ENCODE measurements at places on chromosomes 1 and 21. TPM values are rescaled to one million over a fixed set of nuclear protein-coding genes. Genes with fewer than 3 reads are reported as not detected.
A peak's percentile ranks its signal among the peaks of the same experiment; 100 is the strongest.

GRCh38 chr21:34707876-34708325, 39.1 kb downstream of the CLIC6 start:
- DNase-seq = no peak

DNA sequence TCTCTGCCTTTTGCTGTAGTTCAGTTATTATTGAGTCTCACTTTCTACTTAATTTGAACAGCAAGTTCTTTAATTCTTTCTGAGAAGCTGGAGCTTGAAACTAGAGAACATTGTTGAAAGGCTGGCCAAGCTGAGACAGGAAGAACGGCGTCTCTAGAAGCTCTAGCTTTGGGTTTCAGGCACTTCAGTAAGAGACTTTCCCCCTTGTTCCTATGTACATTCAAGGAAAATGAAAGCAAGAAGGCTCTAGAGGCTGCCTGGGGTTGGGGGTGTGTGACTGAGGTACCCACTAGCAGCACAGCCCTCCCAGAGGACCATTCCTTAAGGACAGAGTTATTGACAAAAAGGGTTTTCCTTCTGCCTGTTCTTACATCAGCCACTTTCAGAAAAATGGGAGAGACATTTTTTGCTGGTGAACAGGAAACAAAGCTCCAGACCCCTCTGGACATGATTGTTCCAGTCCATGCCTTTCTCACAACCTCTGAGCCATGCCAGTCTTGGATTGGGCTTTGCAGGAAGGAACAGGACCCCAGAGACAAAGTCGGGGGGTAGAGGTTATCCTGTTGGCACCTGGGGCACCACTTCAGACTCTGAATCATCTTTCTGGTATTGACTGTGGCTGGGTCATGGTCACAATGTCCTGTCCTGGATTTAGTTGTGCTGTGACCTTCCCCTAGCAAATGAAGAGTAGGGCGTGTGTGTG, 63.1 kb downstream of the LAMC2 start:
- no peak for DNase-seq

Gene CA6
- not detected for polyA plus RNA-seq

DNA sequence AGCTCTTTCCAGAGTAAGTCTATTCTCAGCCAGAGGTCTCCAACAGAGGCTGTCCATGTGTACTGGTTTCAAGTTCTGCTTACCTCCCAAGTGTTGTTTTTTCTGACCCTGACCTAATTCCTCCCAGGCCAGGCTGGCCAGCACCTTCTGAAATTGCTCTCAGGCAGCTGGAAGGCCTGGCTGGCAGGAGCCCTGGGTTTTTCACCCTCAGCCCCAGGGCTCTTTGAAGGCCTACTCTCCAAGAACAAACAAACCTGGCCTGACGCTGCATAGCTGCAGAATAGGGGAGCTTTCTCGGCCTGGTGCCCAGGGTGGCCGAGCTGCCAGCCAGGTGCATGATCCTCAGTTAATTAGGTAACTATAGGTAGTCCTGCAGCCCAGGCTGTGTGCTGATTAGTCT, 147.5 kb downstream of the CACNA1E start:
- DNase-seq = no peak

GRCh38 chr1:153592748-153593147, 20.2 kb downstream of the S100A16 start:
- no peak for DNase-seq

Gene FAM151A
- 0.35 TPM for polyA plus RNA-seq

DNA sequence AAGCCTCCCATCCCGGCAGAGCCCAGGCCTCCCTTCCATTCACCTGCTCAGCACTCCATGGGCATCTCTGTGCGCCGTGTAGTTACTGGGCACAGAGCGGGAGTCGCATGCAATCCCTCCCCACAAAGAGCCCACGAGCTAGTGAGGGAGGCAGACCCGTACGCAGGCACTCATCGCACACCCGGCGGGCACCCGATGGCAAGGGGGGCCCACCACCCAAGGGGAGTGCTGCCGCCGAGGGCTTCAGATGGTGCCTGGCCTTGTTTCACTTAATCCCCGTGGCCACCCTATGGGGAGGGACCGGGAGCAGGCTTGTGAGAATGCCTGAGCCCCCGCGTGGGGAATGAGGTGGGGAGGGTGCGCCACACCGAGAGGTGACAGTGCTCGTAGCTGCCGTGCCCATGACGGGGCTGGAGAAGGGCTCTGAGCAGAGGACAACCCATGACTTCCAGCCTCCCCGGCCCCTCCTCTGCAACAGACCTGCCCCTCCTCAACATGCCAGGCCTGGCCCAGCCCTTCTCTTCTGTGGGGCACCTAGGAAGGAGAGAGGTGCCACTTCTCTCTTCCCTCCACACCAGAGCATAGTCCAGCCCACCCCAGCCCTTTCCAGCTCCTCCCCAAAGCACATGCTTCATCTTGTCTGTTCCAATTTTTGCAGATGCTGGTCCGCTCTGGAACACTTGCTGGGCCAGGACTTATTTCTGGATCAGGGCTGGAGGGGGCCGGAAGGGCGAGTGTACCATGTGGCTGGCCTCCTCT, 30.2 kb upstream of the SELENON start:
- no peak for DNase-seq

- DNase-seq = no peak
Measured at GRCh38 chr1:12643785-12644184, at the start of gene AADACL4. TSS of gene AADACL4 (plus strand) at chr1:12644085. CDS start at chr1:12644547, 462 bp downstream.

DNA sequence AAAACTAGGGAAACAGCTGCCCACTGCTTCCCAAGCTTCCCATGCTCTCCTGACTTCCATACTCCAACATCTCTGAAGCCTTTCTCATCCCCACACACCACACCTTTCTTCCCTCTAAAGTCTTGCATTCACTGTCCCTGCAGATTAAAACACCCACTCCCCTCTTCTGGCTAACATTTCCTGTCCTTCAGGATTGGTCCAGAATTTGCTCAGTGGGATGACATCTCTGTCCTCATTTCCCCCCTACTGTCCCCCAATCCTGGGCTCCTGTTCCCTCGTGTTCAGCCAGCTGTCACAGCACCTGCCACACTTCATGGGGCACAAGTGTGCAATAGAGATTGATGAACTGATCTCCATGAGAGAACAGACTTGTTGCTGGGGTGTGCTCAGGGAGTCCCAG, 82.7 kb downstream of the KCND3 start:
- DNase-seq = no peak

Gene LDLRAD1
- polyA plus RNA-seq = not detected

Gene LIN28A
- not detected for polyA plus RNA-seq

DNA sequence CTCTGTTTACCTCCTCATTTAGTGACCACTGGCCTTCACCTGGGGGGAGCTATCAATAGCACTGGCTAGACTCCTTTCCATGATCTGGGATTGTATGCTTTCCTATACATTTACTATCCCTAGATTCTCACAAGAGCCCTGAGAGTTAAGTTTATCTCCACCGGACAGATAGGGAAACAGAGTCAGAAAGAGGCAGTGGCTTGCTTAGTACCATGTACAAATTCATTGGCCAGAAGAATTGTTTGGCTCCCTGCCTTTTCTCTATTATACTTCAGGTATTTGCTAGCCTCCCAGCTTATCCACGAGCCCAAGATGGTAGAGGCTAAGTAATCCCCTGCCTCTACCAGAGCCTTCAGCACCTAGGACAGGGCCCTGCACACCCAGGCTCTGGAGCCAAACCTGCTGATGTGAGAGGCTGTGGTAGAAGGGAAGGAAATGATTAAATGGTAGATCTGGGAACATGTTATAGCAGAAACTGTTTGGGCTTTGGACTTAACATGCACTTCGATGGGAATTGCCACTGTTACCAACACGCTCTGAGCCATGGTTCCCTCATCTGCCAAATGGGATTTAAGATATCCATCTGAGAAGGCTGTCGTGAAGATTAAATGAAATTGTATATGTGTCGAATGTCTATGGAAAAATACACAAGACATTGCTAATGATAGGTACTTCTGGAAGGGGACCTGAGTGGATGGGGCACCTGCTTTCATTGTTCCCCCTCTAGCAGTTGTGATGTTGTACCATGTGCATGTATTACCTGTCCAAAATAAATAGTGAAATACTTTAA, 3.1 kb upstream of the BLACAT1 start:
- DNase-seq = peak; percentile 32

DNA sequence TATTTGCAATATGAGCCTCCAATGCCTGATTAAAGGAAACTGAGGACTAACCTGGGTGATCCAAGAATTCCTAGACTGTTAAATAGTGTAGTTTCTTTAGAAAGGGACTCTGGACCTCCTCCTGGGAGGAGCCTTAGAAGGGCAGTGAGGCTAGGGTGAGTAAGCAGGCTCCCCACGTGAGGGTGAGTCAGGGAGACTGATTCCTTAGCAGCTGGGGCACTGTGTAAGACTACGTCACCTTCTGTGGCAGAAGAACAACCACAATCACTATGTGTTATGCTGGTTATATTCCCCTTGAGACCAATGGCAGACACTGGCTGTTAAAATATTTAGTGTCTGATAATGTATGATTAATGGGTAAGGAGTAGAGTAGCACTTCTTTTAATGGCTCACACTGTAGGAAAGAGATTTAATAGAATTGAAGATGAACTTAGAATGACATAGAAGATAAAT, 53.3 kb upstream of the SYT14 start:
- DNase-seq = no peak
